ENCODE measurements at places on chromosomes 3 and 15.

DNA sequence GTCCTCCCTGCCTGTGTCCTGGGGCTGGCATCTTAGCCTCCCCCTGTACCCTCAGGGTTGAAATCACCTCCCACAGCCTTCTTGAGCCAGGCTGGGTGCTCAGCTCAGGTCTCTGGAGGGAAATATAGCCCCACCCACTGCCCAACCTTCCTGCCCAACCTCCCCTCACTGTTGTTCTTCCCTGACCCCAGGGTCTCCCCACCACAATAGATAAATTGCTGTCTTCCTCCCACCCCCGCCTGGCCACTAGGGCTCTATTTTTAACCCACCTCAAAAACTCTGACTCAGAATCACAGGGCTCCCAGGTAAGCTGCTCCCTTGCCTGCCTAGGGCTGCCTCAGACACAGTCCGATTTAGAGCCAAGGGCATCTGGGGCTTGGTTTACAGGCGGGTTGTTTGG, 15.0 kb downstream of the HCN4 start:
- DNase-seq: no peak

DNA sequence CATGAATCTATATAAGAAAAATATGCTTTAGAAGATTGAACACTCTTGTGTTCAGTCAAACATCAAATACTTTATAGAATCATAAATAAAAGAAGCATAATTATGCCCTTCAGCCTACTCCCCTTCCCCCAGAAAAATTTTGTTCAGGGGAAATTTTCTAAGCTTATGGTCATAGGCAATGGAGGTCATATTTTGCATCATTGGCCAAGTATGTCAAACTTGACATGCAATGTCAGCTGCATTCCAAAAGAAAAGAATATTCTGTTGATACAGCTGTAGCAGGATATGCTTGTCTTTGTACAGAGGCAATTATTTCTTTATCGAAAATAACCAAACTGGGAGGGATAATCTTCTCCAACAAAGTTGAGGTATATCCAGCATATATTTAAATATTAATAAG, 328.2 kb downstream of the ZIC1 start:
- DNase-seq: no peak

GRCh38 chr3:190401963-190402362, 14.0 kb downstream of the CLDN16 start:
- no peak for DNase-seq

- DNase-seq: no peak
Measured at GRCh38 chr3:169847896-169848295, 21.8 kb downstream of the LRRC31 start.

DNA sequence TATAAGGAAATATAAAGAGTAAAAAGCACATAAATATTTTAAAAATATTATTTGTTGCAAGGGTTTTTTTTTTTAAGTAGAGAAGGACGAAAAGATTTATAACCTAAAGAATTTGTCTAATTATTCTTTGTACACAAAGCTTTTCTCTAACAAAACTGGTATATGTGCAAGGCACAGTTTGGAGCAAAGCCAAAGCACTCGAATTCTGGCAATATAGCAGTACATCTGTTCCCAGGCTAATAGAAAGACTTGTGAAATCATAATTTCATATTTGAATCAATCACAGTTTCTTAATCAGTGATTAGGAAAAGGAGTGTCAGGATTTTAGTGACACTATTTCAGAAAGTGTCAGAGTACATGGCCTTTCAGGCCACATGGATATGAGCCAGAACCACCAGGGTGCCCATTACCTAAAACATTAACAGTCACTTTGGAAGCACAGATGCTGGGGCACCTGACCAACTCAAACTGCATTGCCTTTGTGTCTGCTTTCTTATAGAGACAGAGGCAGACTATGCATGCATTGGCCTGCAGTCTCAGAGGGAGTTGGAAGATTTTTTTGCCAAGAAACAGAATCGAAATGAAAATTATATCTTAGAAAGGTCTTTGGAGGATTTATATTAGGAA, 651.8 kb upstream of the SGO1 start:
- DNase-seq: no peak

GRCh38 chr3:126746395-126747177, 42.5 kb downstream of the CHCHD6 start:
- peak; percentile 10 for DNase-seq

DNA sequence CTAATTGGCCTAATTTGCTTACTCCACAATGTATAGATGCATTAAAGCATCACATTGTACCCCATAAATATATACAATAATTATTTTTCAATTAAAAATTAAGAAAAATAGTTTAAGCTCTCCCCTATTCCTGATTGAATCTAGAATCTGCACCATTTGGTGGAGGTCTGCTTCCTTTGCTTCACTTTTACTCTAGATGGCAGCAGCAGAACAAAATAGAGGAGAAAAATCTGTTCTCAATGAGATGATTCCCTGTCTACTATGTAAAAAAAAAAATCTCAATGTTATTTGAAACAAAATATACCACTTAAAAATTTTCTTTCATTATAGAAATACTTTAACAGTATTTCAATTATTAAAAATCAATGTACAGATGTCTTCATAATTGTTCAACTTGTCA, 109.6 kb upstream of the FXR1 start:
- no peak for DNase-seq

DNA sequence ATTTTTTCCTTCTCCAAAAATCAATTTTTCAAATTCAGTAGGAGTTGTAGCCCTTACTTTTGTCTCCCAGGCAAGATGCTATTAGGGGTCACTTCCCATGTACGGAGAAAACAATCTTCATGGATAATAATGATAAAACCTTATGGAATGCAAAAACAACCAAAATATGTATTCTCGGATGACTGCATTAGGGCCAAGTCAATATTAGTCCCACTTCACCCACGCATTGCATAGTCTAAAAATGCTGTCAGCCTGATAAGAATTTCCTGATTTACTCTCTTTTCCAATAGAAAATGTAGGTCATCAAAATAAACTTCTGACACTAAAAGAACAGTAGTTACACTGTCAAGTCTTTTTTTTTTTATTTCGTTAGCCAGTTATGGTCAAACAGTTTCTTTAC, 2.7 kb downstream of the VGLL3 start:
- peak; percentile 67 for DNase-seq

GRCh38 chr3:153260681-153261080, 98.7 kb downstream of the RAP2B start:
- DNase-seq: no peak

DNA sequence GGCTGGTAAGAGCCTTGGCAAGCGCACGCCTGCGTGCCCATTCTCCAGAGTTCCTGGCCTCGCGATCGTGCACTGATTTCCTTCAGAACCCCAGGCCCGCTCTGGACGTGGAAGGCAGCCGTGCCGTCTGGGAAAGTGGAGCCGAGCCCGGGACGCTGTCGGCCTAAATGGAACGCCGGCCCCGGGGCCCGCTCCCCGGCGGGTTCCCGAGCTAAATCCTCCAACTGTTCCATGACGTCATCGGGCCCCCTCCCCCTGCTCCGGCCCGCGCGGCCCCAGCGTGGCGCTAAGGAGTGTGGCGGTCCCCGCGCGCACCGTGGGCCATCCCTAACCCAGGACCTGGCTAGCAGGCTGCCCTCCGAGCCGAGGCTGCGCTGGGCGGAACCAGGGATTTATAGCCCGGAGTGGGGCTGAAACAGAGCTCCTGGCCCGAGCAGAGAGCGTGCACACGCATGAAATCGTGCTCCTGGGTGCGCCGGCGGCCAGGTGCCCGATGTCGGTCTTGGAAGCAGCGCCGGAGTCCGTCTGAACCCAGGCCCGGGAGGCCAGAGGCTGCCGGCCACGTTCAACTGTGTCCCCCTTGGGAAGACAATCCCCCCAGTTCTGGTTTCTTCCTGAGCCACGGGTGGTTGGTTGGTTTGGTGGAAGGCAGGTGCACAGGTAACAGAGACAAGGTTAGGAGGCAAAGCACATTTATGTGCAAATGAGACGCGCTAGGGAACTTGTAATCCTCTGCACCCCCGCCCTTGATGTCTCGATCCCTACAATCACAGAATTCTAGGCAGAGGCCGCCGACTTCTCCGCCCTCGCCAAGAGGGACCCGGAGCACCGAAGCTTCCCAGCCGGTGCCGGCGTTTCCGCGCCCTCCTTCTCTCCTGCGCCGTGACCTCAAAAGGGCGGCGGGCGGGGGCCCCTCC, 84.9 kb upstream of the ETV5 start:
- DNase-seq: no peak

DNA sequence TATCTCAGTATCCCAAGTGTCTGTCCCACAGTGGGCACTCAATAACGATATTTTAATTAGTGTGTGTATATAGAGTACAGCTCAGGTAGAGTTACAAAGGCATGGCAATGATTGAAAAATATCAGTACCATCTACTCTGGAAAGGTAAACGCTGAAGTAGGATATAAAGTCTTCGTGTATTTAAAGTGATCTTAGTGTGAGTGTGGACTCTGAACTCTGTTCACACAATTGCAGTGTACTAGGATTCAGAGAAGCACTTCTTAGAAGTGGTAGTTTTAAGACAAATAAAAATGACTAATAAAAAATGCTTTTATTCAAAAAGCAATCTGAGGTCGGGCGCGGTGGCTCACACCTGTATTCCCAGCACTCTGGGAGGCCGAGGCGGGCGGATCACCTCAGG, 62.9 kb upstream of the RAP2B start:
- DNase-seq: no peak

- DNase-seq: no peak
Measured at GRCh38 chr3:135229018-135229495, 434.0 kb downstream of the EPHB1 start.

GRCh38 chr3:12342151-12342550, 53.3 kb downstream of the PPARG start:
- DNase-seq: no peak

DNA sequence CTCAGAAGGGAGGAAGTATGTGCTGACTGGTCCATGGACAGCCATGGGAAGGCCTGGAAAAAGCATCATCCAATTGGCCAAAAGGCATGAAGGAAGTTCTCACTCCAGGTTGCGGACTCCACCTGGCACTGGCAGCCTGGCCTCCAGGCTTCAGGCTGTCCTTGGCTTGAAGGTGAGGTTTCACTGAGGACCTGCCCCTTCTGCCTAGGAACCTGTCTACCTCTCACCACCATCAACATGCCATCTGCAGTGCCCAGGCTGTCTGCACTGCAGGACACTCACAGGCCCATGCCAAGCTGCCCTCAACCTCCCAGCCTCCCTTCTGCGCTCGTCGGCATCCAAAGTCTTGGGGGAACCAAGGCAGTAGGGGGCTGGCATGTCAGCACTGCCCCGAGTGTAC, 51.1 kb downstream of the CEP70 start:
- no peak for DNase-seq

- DNase-seq: no peak
Measured at GRCh38 chr15:81744364-81744763, 301.5 kb downstream of the MEX3B start.

- no peak for DNase-seq
Measured at GRCh38 chr3:14848906-14849305, 30.1 kb downstream of the FGD5 start.

GRCh38 chr15:60972866-60973265, 256.2 kb downstream of the RORA start:
- no peak for DNase-seq

GRCh38 chr3:81997390-81997789, 235.9 kb upstream of the GBE1 start:
- no peak for DNase-seq

- DNase-seq: peak; percentile 62
Measured at GRCh38 chr3:141454906-141455602, 31.8 kb upstream of the RASA2 start.

GRCh38 chr3:101252945-101253344, 67.4 kb downstream of the IMPG2 start:
- no peak for DNase-seq

DNA sequence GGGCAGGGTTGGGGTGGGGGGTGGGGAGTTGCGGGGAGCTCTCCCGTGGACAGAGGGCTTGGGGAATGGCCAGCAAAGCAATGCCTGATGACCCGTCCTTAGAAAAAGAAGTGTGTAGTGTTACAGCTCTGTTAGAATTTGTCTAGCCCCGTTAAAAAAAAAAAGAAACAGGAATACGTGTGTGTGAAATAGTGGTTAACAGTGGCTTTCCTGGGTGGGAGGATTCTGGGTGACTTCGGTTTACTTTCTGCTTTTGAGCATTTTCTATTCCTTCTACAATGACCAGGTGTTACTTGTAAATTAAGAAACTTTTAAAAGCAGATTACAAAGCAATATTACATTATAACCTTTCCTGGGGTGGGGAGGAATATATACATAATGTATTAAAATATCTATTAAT, 25.0 kb downstream of the H1-8 start:
- DNase-seq: no peak

- no peak for DNase-seq
Measured at GRCh38 chr3:55556619-55557537, 69.8 kb upstream of the WNT5A start.

GRCh38 chr3:22451501-22451900, 700.5 kb upstream of the ZNF385D start:
- no peak for DNase-seq

- no peak for DNase-seq
Measured at GRCh38 chr3:14227856-14228255, 49.2 kb downstream of the LSM3 start.

DNA sequence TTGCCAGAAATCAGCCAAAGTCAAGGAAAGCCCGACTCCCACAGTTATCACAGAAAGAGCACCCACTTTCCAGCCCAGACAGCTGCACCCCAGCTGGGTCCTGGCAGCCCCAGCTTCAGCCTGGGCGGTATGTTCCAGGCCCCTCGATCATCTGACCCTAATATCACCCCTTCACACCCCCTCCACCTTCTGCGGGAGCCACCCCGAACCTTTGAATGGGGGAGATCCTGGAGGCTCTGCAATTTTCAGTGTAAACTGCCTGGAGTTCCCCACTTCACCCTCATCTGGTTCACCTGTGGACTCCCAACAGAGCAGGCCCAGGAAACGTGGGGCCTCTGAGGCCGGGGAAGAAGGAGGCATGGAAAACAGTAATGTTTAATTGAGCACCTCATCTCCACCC, 5.9 kb downstream of the PRSS50 start:
- no peak for DNase-seq
